ENCODE measurements at places on chromosomes 1 and 21. TPM values are rescaled to one million over a fixed set of nuclear protein-coding genes. Genes with fewer than 3 reads are reported as not detected.
A peak's percentile ranks its signal among the peaks of the same experiment; 100 is the strongest.

The FCAMR gene
- total RNA-seq: 0.64 TPM

The ANKRD65 gene
- total RNA-seq: 4.5 TPM

The GPR52 gene
- not detected for total RNA-seq

The MGST3 gene
- 387 TPM for total RNA-seq

The TEDDM1 gene
- total RNA-seq: not detected

The OPTC gene
- not detected for total RNA-seq

DNA sequence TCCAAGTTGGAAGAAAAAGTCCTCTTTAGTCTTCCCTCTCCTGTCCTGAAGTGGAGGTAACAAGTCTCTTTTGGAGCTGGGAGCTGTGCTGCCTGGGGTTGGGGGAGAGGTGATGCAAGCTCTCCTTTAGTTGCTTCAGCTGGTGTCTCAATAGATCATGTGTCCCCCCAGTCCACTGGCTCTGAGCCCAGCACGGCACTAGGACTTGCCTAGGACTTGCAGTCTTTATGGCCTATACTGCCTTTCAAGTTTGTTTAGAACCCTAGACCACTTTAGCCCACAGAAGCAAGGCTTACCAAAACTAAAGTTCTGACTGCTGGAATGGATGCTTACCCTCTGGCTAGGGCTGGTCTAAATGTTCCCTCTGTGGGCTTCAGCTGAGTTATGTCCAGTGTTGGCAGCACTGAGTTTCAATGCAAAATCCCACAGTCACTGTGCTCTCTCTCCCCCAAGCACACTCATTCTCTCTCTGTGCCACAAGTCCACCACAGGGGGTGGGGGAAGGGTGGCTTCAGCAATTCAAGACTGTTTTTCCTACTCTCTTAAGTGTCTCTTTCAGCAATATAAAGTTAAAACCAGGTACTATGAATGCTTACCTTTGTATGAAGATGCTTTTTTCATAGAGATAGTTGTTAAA lies 185.0 kb downstream of the DNAH14 start:
- no peaks in the 10 kb centered on the region for H3K4me1 ChIP-seq
- H3K36me3 ChIP-seq: no peaks in the 10 kb centered on the region
- no peak for DNase-seq
- H3K27ac ChIP-seq: no peak overlapping the region

DNA sequence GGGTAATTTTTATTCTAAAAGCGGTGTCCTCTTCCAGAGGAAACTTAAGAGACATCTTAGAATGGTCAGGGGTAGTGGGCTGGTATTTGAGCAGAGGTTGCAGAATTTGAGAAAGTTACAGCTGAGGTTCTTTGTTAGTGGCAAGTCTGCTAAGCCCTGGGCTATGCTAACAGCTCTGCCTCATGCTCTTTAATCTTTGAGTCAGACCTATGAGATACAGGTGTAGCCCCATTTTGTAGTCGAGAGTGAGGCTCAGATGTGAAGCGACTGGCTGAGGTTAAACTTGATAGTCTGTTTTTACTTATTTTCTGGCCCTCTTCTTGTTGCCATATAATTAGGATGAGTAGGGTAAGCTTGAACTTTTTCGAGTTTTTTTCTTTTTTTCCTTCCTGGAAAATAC lies 4.7 kb downstream of the HMGN2 start:
- H3K27me3 ChIP-seq: no peaks in the 10 kb centered on the region
- no peak overlapping the region for H3K4me3 ChIP-seq
- DNase-seq: no peak
- peaks cover 2% of the 10 kb centered on the region for H3K36me3 ChIP-seq

- no peak for DNase-seq
- no peak overlapping the region for H3K4me3 ChIP-seq
- no peaks in the 10 kb centered on the region for H3K36me3 ChIP-seq
- H3K27ac ChIP-seq: no peak overlapping the region
- no peaks in the 10 kb centered on the region for H3K4me1 ChIP-seq
These were observed 14.1 kb downstream of the SELP start for GRCh38 chr1:169615803-169616202.

DNA sequence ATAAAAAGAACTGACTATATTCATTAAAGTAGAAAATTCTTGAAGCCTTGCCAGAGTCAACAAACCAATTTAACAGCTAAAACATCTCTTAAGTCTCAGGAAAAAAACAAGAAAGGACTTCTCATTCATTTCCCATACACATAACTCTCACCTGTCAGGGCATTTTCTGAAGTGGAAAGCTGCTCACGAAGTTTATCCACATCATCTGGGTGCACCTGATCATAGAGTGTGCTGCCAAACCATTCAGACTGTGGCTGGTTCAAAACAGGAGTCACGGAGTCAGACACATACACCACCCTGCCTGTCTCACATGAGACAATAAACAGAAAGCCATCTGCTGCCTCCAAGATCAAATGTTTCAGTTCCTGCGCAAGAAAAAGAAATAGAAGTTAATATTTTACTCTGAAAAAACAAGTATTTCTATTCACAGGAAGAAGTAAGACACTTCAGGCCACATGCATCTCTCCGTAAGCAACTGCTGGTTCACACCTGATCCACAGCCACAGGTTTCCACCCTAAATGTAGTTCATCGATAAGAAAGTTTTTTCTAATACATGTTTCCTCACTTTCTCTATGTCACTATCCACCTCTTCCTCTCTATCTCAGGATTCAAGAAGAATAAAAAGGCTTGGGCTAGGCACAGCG lies 28.2 kb upstream of the CTSK start:
- no peaks in the 10 kb centered on the region for H3K4me1 ChIP-seq
- no peak overlapping the region for H3K4me3 ChIP-seq
- peak overlapping the region; percentile 56 for H3K27ac ChIP-seq
- no peak for DNase-seq

DNA sequence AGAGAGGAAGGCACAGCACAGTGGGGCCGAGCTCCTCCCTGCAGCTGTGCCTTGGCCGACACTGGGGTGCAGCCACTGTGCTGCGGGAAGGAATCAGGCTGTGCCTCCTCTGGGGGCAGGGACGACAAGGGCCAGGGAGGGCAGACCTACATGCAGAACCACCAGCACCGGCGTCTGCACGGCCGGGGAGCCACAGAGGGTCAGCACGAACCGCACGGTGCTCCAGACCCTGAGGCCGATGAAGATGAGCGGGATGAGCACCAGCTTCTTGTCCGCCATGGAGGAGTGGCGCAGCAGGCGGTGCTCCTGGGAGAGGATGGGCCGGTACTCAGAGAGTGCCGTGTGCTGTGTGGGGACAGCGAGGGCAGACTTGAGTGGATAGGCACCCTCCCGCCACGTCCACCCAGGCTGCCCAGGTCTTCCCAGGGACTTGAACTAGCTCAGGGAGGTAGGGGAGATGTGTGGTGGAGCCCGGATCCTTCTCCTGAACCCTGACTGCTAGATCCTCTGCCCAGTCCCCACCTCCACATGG lies 23.5 kb downstream of the GPR157 start:
- no peaks in the 10 kb centered on the region for H3K4me1 ChIP-seq
- no peak overlapping the region for H3K4me3 ChIP-seq
- no peak for DNase-seq
- no peak overlapping the region for H3K27ac ChIP-seq

GRCh38 chr1:69109277-69109676 lies 458.4 kb upstream of the LRRC7 start:
- no peak overlapping the region for H3K27ac ChIP-seq
- H3K4me3 ChIP-seq: no peak overlapping the region
- no peaks in the 10 kb centered on the region for H3K36me3 ChIP-seq
- H3K4me1 ChIP-seq: no peaks in the 10 kb centered on the region
- H3K27me3 ChIP-seq: no peaks in the 10 kb centered on the region

DNA sequence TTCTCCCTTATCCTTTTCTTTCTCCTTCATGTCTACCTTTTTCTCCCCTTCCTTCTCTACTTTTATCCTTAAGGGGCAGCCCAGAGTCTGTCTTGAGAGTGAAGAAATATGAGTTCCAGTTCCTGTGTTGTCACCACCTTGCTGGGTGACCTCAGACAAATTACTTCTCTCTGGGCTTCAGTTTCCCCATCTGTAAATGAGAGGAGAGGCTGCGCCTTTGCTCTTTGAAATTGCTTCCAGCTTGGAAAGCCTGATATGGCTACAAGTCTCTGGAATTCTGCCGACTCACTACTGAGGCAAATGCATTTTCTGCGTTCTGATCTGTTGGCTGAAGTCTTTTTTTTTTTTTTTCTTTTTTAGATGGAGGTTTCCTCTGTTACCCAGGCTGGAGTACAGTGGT lies 119.2 kb downstream of the SYF2 start:
- no peak for DNase-seq
- H3K4me3 ChIP-seq: no peak overlapping the region
- H3K27ac ChIP-seq: no peak overlapping the region
- H3K4me1 ChIP-seq: no peaks in the 10 kb centered on the region
- no peaks in the 10 kb centered on the region for H3K36me3 ChIP-seq
- H3K27me3 ChIP-seq: no peaks in the 10 kb centered on the region

DNA sequence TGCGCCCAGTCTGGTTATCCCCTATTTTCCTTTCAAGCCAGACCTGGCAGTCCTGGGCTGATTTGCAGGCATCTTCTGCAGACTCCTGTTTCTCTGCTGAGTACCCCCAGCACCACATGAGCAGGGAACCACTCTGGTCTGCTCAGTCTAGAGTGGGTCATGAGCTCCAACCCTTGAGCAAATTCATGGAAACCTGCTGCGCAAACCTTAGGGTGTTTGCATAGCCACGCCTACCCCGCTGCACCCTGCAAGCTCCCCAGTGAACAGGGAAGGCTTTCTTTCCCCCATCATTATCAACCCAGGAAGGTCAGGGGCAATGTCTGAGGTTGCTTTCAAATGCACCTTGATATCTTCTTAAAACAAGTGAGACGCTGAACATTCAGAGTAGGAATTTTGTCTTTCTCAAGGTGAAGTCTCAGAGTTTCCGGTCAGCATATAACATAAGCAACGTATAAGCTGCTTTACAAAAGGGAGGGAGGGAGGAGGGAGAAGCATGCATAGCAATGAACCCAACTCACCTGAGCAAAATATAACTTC lies 11.1 kb upstream of the KCNE1 start:
- DNase-seq: peak; percentile 55
- H3K27ac ChIP-seq: peak overlapping the region; percentile 89
- H3K4me1 ChIP-seq: peaks cover 61% of the 10 kb centered on the region
- H3K27me3 ChIP-seq: no peaks in the 10 kb centered on the region
- H3K36me3 ChIP-seq: peaks cover 2% of the 10 kb centered on the region

DNA sequence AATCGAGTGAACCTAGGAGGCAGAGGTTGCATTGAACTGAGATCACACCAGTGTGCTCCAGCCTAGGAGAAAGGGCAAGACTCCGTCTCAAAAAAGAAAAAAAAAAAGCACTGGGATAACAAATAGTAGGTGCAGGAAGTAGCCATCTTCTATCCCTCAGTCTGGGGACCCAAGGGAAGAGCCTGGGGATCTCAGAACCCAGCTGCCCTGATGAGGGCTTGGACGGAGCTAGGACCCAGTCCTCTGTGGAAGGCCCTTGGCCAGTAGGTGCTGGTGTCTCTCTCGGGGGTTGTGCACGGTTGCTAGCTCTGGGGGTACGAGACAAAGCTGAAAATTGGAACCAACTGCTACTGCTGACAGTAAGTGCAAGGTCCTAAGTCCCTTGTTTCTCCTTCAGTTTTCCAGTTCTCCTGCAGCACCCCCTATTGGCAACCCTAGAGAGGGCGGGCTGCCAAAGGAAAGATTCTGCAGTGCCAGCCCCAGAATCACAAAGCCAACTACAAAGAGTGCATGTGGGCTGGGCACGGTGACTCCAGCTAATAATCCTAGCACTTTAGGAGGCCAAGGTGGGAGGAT lies 57.6 kb upstream of the KIF1B start:
- H3K4me1 ChIP-seq: no peaks in the 10 kb centered on the region
- no peaks in the 10 kb centered on the region for H3K27me3 ChIP-seq
- no peaks in the 10 kb centered on the region for H3K36me3 ChIP-seq
- no peak overlapping the region for H3K4me3 ChIP-seq

GRCh38 chr1:21324368-21325141 lies 34.3 kb upstream of the ECE1 start:
- no peaks in the 10 kb centered on the region for H3K27me3 ChIP-seq
- H3K4me1 ChIP-seq: peaks cover 71% of the 10 kb centered on the region
- peak overlapping the region; percentile 90 for H3K27ac ChIP-seq
- no peaks in the 10 kb centered on the region for H3K36me3 ChIP-seq
- peak; percentile 83 for DNase-seq

Data from transverse colon (tissue), 4 donors.